ENCODE measurements at places on chromosomes 5 and 9. TPM values are rescaled to one million over a fixed set of nuclear protein-coding genes. Genes with fewer than 3 reads are reported as not detected.

DNA sequence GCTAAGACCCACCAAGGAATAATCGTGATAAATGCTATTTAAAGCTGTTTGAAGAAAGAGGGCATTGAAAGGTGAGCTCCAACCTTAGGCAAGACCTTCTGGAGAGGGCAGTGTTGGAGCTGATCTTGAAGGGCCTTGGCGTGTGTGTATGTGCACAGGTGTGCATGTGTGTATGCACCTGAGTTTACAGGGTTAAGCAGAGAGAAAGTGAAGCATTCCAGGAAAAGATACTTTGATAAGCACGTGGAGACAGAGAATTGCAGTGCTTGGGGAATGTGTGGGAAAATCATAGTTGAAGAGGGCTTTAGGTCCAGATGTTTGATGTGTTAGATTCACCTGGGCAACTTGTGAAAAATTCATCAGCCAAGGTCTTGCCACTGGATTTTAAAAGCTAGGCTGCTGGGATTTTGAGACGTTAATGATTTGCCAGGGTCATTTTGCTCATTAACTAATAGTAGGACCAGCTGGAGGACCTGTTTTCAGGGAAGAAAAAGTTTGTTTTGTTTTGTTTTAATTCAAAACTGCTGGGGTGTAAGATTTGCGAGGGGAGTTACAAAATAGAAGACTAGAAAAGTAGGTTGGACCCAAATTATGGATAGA lies 78.3 kb upstream of the ANKRD55 start:
- H3K4me3 ChIP-seq: peak overlapping the region; percentile 27
- no peak for DNase-seq
- H3K27ac ChIP-seq: peak overlapping the region; percentile 4

- H3K4me3 ChIP-seq: no peak overlapping the region
- DNase-seq: peak; percentile 43
- H3K4me1 ChIP-seq: peaks cover 11% of the 10 kb centered on the region
- no peak overlapping the region for H3K27ac ChIP-seq
Observed at GRCh38 chr9:127050152-127050551, 72.3 kb downstream of the ANGPTL2 start.

GRCh38 chr5:133246376-133247150 lies 194.8 kb downstream of the HSPA4 start:
- H3K4me3 ChIP-seq: no peak overlapping the region
- no peaks in the 10 kb centered on the region for H3K36me3 ChIP-seq
- peaks cover 18% of the 10 kb centered on the region for H3K4me1 ChIP-seq
- H3K27me3 ChIP-seq: no peaks in the 10 kb centered on the region

DNA sequence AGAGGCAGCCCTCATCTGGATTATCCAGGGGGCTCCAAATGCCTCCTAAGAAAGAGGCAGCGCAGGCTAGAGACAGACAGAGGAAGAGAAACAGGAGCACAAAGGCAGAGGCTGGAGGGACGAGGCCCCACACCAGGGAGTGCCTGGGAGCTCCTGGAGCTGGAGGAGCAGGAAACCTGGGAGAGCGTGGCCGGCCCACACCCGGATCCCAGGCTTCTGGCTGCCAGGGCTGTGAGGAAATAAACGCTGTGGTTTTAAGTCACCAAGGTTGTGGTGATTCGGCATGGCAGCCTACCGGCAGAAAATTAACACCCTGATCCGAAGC lies 165.5 kb downstream of the OLFM1 start:
- no peaks in the 10 kb centered on the region for H3K36me3 ChIP-seq
- H3K4me3 ChIP-seq: no peak overlapping the region
- no peaks in the 10 kb centered on the region for H3K4me1 ChIP-seq
- H3K27ac ChIP-seq: no peak overlapping the region

- H3K27ac ChIP-seq: no peak overlapping the region
- H3K4me3 ChIP-seq: no peak overlapping the region
- no peaks in the 10 kb centered on the region for H3K27me3 ChIP-seq
- no peak for DNase-seq
- H3K36me3 ChIP-seq: no peaks in the 10 kb centered on the region
Observed at GRCh38 chr9:21121595-21122251, 19.9 kb downstream of the IFNW1 start.

DNA sequence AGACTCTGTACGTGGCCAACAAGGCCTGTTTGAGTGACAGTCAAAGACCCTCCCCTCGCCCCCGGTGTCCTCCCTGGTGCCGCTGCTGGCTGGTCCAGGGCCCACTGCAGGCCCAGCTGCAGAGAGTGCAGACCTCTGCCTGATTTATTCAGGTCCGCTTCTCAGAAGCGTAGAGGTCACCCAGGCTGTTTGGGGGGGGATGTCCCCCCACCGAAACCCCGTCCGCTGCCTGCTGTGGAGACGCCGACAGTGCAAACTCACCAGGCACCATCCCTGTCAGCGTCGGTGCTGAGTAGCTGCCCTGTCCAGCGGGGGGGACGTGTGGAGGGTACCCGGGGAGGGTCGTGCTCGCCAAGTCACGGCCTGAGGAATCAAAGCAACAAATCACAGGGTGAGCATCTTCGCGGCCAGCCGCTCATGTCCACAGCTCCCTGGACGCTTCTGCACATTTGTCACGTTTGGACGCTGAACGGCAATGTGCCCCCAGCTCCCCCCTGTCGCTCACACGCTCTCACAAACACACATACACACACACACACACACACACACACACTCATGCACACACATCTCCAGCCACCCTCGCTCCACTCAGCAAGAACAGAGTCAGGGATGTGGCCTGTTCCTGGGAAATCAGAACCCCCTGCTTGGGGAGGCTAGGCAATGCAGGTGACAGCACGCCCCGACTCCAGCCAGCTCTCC lies 152.2 kb downstream of the PAX5 start:
- H3K27me3 ChIP-seq: peaks cover 44% of the 10 kb centered on the region
- no peak overlapping the region for H3K27ac ChIP-seq
- no peaks in the 10 kb centered on the region for H3K4me1 ChIP-seq
- H3K36me3 ChIP-seq: no peaks in the 10 kb centered on the region

- no peak overlapping the region for H3K4me3 ChIP-seq
- peaks cover 7% of the 10 kb centered on the region for H3K36me3 ChIP-seq
- no peak overlapping the region for H3K27ac ChIP-seq
- no peaks in the 10 kb centered on the region for H3K27me3 ChIP-seq
- H3K4me1 ChIP-seq: no peaks in the 10 kb centered on the region
- no peak for DNase-seq
Observed at GRCh38 chr9:130017076-130017475, 25.9 kb downstream of the FNBP1 start.

GRCh38 chr5:82594097-82594496 lies 315.9 kb upstream of the RPS23 start:
- DNase-seq: no peak
- H3K27me3 ChIP-seq: no peaks in the 10 kb centered on the region
- H3K27ac ChIP-seq: no peak overlapping the region
- no peaks in the 10 kb centered on the region for H3K36me3 ChIP-seq
- no peak overlapping the region for H3K4me3 ChIP-seq

- no peaks in the 10 kb centered on the region for H3K36me3 ChIP-seq
- H3K4me1 ChIP-seq: no peaks in the 10 kb centered on the region
- H3K4me3 ChIP-seq: no peak overlapping the region
- peaks cover 4% of the 10 kb centered on the region for H3K27me3 ChIP-seq
Observed at GRCh38 chr9:32866273-32866672, 82.9 kb downstream of the TMEM215 start.

DNA sequence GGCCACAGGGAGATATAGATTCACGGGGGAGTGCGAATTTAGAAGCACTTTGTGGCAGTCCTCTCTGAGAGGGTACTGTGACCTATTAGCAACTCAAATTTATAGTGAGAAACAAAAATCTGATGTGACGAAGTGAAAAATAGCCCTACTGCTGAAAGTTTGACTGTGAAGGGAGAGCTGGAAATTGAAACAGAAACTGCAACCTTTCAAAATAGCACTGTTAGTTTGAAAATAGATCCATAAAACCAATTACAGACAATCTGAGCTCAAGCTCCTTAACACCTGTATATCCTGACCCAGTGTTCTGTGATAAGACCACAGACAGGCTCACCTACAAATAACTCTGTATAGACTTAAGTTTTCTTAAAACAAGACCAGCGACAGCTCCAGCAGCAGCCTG lies 420.1 kb downstream of the IRX1 start:
- H3K4me3 ChIP-seq: no peak overlapping the region
- no peaks in the 10 kb centered on the region for H3K36me3 ChIP-seq
- peaks cover 46% of the 10 kb centered on the region for H3K27me3 ChIP-seq
- DNase-seq: no peak

GRCh38 chr5:102139029-102139428 lies 157.1 kb downstream of the SLCO4C1 start:
- no peaks in the 10 kb centered on the region for H3K4me1 ChIP-seq
- H3K27me3 ChIP-seq: no peaks in the 10 kb centered on the region
- H3K4me3 ChIP-seq: no peak overlapping the region

- H3K27me3 ChIP-seq: no peaks in the 10 kb centered on the region
- H3K36me3 ChIP-seq: peaks cover 30% of the 10 kb centered on the region
- peaks cover 18% of the 10 kb centered on the region for H3K4me1 ChIP-seq
- H3K4me3 ChIP-seq: no peak overlapping the region
- H3K27ac ChIP-seq: no peak overlapping the region
- DNase-seq: no peak
Observed at GRCh38 chr9:87546704-87547103, 49.0 kb downstream of the DAPK1 start.

GRCh38 chr9:88749420-88749819 lies 214.4 kb downstream of the NXNL2 start:
- DNase-seq: no peak
- H3K4me1 ChIP-seq: peaks cover 56% of the 10 kb centered on the region
- H3K36me3 ChIP-seq: no peaks in the 10 kb centered on the region
- no peak overlapping the region for H3K27ac ChIP-seq
- H3K27me3 ChIP-seq: peaks cover 3% of the 10 kb centered on the region

- H3K36me3 ChIP-seq: no peaks in the 10 kb centered on the region
- no peaks in the 10 kb centered on the region for H3K27me3 ChIP-seq
Observed at GRCh38 chr9:37924538-37924937, 20.6 kb upstream of the SLC25A51 start.

DNA sequence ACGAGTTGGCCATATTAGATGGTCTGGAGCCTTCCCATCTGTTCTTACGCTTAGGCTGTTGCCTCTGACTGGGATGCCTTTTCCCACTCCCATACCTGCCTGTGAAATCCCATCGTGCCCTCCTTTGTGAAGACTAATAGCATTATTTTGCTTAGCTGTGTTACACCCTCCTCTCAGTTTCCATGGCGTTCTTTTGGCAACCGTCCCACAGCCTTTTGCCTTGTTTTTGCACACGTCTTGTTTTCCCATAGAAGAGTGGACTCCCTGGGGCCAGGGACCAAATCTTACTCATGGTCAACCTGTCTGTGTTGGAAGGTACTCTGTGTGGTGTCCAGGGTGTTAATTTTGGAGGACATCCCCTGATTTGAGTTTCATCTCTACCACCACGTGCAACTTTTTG lies 242.1 kb downstream of the HSPA4 start:
- DNase-seq: no peak
- peaks cover 14% of the 10 kb centered on the region for H3K4me1 ChIP-seq
- H3K4me3 ChIP-seq: no peak overlapping the region
- H3K27me3 ChIP-seq: no peaks in the 10 kb centered on the region

Gene HMCN2
- 0.12 TPM for total RNA-seq

Gene SLC36A3
- total RNA-seq: not detected

Gene IL6ST
- 61.6 TPM for total RNA-seq

Gene CTNNA1
- 498 TPM for total RNA-seq

Gene PCDHGA11
- 2.6 TPM for total RNA-seq

Gene MSX2
- total RNA-seq: 69.7 TPM

Measured in type B pancreatic cell (in vitro differentiated cells).